HCEC 1CT (cell line): ENCODE measurements at places on chromosomes 16 and 17.

DNA sequence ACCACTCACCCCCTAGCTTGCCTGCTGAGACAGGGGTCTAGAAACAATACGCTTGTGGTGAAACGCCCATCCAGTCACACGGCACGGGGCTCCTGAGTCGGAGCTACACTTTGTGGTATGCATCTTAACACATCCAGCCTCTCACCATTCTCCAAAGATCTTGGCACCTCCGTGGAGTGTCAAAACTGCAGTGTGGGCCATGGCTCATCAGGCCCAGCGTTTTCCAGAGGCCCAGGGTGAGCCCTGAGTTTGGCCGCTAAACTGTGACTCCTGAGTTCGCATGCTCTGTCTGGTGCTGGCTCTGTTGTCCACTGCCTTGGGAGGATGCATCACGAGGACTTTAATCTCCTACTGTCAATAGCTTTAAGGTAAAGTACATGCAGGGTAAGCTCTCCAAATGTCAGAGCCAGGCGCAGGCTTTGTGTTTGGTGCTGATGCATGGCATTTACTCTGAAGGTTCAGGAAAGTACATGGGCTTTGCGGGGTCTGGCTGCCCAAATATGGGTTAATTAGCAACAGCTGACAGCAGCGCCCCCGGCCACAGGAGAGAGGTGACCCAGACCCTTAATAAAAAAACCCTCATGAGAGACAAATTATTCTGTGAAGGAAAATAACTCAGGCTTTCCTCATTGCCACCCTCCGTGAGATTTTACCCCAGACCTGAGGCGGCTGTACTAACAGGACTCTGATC is 118.4 kb downstream of the CCDC182 start:
- no peak for DNase-seq

- DNase-seq, result peak; percentile 50
These were observed 3.6 kb upstream of the HS3ST3B1 start for GRCh38 chr17:14297161-14297851.

- DNase-seq, result no peak
These were observed 43.9 kb upstream of the RCVRN start for GRCh38 chr17:9948928-9949327.

DNA sequence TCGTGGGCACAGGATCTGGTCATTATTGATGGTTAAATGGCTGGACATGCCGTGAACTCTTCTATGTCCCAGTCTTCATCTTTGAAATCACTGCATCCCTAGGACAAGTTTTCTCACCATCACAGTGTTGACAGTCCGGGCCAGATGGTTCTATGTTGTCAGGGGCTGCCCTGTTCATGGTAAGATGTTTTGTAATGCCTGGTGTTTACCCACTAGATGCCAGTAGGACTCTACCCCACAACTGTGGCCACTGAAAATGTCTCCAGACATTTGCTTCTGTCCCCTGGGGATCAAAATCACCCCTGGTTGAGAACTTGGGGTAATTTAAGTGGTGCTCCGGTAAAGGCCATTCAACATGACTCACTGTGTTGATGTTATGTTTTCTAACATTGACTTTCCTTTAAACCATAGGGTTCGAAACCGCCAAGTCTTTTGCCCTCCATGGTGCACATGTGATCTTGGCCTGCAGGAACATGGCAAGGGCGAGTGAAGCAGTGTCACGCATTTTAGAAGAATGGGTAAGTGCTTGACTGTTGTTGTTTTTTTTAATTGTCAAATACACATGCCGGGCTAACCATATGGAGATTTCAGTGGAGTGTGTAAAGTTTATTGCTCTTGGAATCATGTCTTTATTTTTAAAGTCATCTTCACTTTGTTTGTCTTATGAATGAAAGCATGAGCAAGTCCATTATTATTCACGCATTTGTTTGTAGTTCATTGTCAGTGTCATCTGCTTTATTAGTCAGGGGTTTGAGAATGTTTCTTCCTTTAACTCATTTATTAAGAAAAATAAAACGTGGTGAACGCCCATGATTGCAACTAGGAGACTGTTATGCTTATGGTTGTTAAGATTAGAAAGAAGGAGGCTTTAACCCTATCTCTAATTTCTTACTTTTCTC is 64.6 kb downstream of the WWOX start:
- DNase-seq, result no peak

GRCh38 chr16:15966836-15967546 is 17.6 kb downstream of the ABCC1 start:
- DNase-seq, result peak; percentile 88

DNA sequence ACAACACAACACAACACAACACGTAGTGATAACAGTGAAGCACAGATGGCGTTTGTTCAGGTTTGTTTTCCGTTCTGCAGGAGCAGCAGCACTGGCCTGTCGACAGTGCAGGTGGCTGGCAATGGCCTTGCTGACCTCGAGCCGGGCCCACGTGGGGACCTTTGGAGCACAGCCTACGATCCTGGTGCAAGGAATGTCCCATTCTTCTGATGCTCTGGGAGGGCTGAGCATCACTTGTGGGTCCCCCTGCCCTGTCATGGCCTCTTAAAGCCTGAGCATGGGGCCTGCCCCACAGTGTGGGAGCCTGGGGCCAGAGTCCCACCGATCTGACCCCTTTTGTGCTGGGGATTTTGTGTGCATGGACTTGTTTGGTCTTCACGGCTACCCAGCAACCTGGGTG is 6.8 kb downstream of the MAP2K3 start:
- DNase-seq, result no peak

DNA sequence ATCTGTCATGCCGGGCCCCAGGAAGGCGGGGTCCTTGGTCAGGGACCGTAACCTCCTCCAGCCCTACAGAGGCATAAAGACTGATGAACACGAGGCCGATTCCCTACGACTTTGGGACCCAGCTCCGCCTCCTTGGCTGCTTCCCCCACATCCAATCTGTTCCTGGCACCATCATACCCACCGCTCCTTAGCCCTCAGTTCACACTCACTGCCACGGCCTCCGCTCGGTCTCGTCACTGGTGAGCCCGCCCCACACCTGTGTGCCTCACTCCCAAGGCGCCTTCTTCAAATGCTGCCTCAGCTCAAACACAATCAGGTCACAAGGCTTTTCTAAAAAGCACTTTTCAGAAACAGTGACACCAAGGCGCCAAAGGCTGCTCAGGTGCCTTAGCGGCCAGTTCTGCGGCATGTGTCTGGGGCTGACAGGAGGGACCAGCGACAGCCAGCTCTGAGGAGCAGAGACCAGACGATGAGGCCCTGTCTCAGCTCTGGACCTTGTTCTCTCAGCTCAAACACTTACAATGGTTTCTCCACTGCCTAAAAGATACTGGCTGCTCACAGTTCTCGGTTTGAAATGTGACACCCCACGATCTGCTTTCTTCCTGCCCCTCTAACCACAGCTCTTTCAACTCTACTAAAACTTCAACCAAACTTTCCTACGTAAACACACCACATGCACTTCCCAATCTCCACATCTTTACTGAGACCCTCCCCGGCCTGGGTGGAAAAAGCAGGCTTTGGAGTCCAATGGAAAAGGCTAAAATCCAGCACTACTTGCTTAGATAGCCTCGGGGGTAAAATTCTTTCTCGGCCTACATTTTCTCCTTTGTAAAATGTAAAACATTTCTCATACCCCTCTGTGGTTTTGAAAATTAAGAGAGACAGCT is 33.2 kb downstream of the CYB5D2 start:
- DNase-seq, result no peak

DNA sequence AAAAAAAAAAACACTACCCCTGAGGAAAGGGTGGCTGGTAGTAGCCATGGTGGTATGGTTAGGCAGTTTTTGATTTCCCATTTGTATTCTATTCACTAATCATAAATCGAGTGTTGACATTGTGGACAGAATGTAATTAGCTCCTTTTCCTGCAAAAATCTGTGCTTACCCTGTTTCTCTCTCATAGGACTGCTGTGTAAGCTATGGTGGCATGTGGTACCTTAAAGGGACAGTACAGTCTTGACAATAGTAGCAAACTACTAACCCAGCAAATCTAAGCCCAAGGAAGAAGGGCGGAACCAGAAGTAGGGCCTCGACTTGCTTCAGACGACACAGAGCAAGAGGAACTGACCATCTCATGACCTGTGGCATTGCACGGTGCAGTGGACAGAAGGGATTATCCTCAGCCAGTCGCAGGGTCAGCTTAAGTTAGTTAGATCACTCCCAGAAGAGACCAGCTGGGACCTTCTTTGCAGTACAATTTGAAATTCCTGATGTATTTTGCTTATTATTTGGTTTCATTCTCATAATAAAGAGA is 36.3 kb downstream of the POLR3E start:
- DNase-seq, result no peak

- peak; percentile 91 for DNase-seq
These were observed 32.1 kb downstream of the IST1 start for GRCh38 chr16:71927383-71927782.

DNA sequence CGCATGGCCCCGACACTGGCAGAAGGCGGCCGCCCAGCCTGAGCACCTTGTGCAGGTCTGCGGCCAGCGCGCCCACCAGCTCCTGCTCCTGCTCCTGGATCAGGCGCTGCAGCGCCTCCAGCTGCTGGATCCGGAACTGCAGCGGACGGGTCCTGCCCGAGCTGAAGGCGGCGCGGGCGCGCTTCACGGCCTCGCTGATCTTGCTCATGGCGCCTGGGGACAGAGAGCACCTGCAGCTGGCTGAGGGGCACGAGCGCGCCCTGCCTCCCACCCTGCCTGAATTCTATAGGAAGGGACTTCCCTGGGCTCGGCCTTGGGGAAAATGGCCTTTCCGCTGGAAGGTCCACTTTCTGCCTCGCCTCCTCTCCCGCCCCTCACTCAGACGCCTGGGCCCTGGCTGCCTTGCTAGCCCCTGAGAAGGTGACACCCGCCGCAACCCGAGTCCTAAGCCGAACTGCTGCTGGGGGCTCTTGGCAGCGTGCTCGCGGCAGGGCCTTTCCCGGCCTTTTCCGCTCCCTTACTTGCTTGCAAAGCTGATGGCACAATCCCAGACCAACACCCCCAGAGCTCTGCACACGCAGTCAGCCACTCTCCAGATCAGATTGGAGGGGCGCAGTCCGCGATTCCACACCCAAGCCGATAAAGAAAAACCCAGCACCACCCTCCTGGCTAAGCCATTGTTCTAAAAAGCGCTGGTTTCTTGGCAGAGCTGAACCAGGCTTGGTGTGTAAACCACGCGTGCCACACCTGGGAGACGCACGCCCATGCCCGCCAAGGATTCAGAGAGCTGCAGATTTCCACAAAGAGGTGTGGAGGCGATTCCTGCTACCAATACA is 3.0 kb downstream of the ALDH3A1 start:
- DNase-seq, result peak; percentile 19

GRCh38 chr17:9672691-9673090 is 27.4 kb downstream of the USP43 start:
- no peak for DNase-seq

DNA sequence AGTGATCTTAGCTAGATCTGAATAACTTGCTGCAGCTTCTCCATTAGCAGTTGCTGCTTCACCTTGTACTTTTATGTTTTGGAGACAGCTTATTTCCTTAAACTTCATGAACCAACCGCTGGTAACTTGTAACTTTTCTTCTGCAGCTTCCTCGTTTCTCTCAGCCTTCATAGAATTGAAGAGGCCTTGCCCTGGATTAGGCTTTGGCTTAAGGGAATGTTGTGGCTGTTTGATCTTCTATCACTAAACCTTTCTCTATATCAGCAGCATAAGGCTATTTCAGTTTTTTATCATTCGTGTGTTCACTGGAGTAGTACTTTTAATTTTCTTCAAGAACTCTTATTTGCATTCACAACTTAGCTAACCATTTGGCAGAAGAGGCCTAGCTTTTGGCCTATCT is 21.5 kb upstream of the TMEM92 start:
- no peak for DNase-seq

DNA sequence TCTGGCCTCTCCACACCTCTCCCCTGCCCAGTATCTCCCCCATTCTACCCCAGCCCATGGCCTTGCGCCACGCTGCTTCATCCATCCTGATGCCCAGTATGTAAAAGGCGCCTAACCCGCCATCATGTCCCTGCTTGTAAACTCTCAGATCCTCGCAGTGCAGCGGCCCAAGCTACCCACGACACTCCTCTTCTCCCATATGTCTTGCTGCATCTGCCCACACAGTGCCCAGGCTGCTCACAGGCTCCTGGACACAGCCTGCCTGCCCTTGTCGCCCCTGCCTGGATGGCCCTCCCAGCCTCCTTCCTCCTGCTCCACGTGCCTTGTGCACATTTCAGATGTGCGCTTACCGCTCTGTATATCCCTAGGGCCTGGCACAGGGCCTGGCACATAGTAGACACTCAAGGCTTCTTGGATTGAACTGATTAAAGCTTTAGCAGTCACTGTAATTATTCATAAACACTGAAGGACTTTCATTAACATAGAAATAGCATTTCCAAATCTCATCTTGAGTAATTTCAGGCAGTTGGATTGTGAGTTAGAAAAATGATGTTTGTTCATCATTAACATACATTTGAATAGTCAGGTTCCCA is 129.1 kb downstream of the CLEC16A start:
- DNase-seq, result no peak

DNA sequence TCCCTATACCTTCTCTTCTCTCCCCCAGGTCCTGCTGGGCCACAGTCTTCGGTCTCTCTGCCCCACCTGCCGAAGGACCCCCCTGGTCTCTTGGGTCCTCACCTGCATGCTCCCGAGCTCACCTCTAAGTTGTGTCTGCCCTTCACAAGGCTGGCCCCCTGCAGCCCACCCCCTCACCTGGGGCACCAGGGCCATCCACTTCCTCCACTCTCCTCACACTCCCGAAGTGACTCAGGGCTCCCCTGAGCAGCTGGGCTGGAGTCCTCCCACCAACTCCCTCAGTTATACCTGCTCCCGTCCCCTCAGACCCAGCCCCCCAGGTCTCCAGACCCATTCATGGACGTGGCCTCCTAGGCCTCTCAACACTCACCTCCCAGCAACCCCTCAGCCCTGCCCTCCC is 822.0 kb downstream of the KCNJ18 start:
- no peak for DNase-seq

GRCh38 chr17:44219616-44220212 is at the start of gene UBTF:
TSS of gene UBTF (minus strand) at chr17:44219675. CDS start at chr17:44218229, 1,446 bp downstream.
- peak; percentile 67 for DNase-seq

DNA sequence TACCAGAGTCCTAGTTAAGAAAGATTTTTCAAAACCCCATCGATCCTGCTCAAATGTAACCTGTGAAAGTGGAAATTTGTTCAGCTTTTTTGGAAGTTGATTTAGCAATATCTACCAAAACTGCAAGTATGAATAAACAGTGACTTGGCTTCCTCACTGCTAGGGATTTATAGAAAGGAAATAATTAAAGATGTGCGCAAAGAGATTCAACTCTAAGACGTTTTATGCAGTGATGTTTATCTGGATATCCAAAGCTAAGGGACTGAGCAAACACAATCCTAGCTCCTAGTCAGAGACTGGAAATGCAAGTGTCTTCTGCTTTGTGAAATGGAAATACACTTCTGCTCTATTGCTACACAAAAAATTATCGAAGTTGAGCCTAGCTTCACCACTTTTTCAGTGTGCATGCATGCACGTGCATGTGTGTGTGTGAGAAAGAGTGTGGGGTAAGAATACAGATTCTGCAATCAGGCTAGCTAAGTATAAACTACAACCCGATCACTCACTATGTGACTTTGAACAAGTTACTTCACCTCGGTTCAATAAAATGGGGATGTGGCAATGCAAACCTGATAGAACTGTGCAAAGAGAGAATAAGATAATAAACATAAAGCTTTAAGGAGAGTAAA is 52.1 kb upstream of the FOXF1 start:
- DNase-seq, result peak; percentile 51
